ENCODE measurements at places on chromosomes 5 and 9.

DNA sequence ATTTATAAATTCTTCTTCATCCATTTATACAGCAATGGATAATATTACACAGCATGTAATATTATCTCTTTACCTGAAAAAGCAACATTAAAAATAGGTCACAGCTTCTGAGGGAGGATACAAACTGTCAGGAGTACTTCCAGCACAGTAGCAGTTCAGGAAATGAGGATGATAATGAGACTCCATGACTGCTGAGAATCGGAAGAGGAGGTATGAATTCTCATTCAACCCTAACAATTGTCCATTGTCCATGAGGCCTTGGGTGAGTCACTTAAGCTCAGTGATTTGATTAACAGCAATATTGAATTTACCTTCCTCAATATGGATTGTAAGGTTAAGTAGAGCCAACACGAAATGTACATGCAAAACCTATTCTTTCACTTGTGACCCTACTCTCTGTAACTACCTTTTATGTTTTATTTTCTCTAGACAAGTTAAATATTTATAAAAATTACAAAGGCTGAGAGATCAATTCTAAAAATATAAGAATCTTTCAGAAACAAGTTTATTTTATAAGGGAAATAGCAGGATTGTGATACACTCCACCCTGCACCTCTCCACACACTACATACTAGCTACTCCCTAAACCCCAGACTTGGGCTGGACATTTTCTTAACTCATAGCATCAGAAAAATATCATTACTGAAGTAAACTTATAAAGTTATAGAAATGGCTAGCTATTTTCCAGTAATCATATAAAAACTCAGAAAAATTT is 159.1 kb upstream of the ACOT12 start:
- no peak for DNase-seq

GRCh38 chr9:97557606-97558095 is 56.2 kb downstream of the TMOD1 start:
- DNase-seq, result no peak

- no peak for DNase-seq
These were observed 1573.4 kb downstream of the EFNA5 start for GRCh38 chr5:106097340-106097739.

DNA sequence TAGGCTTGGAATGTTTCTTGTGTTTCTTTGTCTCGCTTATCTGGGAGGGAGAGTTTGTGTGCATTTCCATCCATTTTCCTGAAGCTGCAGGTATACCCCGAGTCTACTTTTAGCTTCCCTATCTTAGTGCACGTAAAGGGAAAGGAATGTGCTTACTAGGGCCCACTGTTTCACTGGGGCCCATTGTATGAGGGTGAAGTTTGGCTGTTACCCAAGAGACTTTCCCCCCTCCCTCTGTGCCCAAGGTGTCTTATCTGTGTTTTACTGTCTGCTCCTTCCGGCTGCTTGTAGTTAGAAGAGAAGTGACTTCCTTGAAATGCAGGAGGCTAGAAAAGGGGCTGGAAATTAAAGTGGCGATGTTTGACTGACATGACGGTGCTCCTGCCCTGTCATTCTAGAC is 12.1 kb upstream of the BTNL3 start:
- DNase-seq, result no peak

- peak; percentile 51 for DNase-seq
These were observed 31.4 kb upstream of the BRD3 start for GRCh38 chr9:134099123-134099761.

GRCh38 chr9:84852617-84853301 is 183.2 kb downstream of the NTRK2 start:
- DNase-seq, result no peak

DNA sequence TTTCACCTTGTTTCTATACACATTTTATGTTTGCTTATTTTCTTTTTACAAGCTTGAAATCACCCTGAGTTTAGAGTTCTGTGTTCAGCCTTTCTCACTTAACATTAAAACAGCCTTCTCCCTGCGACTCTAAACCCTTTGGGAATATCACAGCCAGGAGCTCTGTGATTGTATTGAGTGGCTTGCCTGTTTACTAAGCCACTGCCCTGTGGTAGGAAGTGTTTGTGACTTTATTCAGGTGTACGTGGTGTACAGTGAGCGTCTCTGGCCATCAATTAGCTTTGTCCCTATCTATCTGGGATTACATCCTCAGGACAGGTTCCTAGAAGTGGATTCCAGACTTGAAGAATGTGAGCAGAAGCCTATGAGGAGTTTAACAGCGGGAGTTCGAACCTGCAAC is 11.0 kb upstream of the NEURL1B start:
- DNase-seq, result no peak

GRCh38 chr9:131603199-131603598 is 57.9 kb downstream of the PRRT1B start:
- DNase-seq, result no peak

GRCh38 chr5:56535347-56535746 is 280.0 kb upstream of the MAP3K1 start:
- DNase-seq, result no peak

DNA sequence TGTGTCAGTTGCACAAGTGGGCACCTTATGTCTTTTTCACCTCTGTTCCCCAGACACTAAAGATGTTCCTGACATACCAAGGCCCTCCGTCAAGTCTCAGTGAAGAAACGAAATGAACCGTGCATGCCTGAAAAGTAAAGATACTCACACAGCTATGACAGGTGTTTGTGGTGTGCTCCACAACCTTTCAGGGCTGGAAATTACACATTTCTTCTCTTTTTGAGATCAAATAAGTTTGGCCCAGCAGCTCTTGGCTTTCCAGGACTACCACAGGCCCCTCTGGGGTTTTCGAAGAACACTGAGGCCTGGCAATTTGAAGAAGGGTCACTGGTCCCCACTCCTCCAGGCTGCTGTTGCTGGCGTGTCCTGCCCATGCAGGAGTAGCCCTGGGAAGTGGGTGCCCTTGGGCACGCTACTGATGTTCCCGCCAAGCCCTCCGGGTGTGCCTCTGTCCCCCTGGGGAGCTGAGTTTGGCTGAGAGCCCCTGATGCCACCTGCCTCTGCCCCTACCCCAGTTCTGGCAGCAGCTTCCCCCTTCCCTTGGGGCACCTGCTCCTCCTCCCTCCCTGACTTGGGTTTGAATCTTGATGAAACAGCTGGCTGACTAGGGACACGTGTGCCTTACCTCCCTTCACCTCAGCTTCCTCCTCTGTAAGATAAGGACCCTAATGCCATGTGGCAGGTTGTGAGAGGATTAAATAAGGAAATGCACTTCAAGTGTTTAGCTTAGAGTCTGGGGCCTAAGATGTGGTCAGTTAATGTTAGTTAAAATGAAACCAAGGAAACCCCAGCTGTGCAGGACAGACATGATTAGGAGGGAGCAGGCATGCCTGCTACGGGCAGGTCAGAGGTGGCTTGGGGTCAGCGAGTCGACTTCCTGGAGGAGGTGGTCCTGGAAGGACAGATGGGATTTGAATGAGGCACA is 49.1 kb upstream of the GADD45G start:
- DNase-seq, result no peak

DNA sequence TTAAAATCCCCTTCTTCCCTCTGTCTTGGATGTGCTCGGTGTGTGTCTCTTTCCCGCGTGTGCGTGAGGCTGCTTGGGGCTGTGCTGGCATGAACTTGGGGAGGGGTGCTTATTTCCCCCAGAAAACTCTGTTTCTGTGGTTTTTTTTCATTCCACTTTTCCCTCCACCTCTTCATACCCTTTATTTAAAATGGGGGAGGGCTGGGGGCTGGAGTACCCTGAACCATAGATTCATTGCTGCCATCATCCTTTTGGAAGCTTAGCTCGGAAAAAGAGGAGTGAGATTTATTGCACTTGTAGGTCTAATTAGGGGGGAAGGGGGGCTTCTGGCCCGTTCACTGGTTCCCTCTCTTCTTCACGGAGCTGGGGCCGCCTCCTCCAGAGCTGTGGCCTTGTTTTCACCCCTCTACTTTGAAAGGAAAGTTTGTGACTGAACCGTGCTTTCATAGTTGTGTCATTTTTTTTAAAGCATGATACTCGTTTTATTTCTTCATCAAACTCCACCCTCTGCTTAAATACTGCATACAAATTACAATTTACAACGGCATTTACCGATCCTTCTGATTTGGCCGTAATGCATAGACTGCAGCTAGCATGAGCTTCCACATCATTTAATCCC is 2.9 kb downstream of the NR2F1 start:
- DNase-seq, result no peak

DNA sequence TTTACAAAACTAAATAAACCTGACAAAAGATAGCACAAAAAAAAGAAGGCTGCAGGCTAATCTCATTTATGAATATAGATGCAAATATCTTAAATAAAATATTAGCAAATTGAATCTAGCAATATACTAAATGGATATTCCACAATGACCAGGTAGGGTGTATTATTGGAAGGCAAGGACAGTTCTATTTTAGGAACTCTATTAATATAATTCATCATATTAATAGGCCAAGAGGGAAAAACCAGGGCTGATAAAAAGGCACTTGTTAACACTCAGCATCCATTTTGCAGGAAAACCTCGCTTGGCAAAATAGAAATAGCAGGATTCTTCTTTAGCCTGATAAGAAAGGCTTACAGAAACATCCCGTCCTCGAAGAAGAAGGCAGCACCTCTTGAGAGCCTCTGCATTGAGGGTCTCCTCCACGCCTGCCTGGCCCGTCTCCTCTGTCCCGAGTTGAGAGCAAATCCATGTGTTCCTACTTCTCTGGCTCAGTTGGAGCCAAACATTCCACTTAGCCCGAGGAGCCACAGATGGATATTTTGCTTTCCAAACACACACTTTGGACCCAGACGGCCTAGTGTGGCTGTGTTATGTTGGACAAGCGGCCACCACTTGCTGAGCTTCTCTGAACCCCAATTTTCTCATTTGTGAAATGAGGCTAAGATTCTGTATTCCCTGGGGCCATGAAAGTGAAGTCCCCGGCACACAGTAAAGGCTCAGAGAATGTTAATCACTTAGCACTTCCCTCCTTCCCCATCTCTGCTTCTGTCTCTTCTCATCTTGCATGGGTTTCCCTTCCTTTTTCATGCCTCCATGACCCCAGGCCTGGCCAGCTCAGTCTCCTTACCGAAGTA is 181.8 kb upstream of the MVB12B start:
- no peak for DNase-seq

GRCh38 chr5:9456435-9457042 is 89.3 kb downstream of the SEMA5A start:
- no peak for DNase-seq

- DNase-seq, result no peak
These were observed 384.6 kb upstream of the KLF4 start for GRCh38 chr9:107874137-107874536.

GRCh38 chr5:82330530-82331270 is 52.5 kb upstream of the RPS23 start:
- no peak for DNase-seq

DNA sequence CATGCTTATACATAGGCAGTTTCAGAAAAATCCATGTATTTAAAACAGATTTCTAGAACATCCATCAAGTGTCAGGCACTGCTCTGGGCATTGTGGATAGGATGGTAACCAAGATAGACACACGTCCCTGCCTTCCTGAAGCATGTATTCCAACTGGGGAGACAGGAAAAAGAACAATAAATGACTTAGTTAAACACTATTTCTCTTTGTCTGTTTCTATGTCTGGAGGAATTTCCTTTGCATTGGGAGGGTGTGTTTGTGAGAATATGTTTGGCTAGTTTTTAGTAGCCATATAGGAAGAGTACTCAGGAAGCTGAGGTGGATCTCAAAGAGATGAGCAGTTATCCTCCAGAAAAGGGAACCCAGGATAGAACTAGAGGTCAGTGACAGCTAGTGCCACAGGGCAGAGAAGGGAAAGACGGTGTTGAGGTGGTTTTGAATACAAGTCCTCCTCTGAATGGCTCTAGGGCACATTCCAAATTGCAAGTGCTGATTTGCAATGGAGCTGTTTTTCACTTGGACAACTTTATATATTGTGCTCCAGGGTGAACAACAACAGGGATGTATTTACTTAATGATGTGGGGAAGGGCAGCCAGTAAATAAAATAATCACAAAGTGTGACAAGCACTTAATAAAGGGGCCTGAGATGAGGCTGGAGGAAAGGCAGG is 144.7 kb upstream of the SHB start:
- no peak for DNase-seq

DNA sequence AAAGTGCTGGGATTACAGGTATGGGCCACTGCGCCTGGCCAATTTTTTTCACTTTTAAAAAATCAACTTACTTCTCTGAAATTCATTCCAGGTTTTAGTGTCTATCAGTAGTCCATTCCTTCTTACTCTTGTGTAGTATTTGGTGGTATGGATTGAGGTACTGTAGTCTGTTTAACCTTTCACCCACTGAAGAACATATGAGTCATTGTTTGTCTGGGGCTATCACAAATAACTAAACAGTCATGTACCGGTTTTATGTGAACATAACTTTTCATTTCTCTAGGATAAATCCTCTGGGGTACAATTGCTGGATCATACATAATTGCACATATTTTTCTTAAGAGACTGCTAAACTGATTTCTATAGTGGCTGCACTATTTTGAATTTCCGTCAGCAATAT is 1188.0 kb upstream of the CDH9 start:
- no peak for DNase-seq

GRCh38 chr9:20378851-20379250 is 243.4 kb downstream of the MLLT3 start:
- DNase-seq, result no peak

DNA sequence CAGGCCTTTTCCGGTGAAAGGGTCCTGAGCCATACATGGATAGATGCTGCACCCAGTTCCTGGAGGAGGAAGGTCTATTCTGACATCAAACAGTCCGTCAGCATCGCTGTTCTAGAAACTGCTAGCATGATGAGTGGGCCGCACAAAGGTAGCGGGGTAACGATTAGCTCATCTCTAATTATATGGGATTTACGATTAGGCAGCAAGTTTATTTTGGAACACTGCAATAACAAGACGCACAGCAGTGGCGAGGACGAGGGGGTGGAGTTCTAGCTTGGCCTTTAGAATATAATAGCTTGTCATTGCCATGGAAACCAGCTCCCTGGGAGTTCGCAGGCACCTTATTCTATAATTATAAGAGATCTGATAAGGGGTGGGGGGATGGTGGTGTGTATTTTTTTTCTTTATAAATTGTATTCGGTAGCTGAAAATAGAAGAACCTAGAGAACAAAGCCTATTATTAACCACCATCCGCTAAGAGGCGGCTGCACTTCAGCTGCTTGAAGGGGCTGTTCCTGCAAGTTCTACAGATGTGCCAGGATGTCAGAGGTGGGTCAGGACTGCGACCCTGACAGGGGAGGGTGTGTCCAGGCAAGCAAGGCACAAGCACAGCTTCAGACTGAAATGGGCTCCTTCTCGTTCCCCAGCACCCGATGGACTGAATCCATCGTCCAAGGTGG is 311.0 kb downstream of the AGTPBP1 start:
- no peak for DNase-seq

GRCh38 chr5:72374844-72375243 is 54.7 kb downstream of the PTCD2 start:
- DNase-seq, result no peak

- no peak for DNase-seq
These were observed 31.5 kb upstream of the IRX1 start for GRCh38 chr5:3564116-3564515.

Data from activated CD4-positive, alpha-beta T cell treated with anti-CD3 and anti-CD28 coated beads for 24 hours (primary cell).